ENCODE measurements at places on chromosomes 7 and 10.

GRCh38 chr7:55521512-55521911 is 50.8 kb downstream of the VOPP1 start:
- no peak for DNase-seq

- DNase-seq: peak; percentile 77
Measured at GRCh38 chr10:34808801-34809745, 6.0 kb downstream of the PARD3 start.

- DNase-seq: no peak
Measured at GRCh38 chr10:44788147-44789129, 122.7 kb upstream of the TMEM72 start.

DNA sequence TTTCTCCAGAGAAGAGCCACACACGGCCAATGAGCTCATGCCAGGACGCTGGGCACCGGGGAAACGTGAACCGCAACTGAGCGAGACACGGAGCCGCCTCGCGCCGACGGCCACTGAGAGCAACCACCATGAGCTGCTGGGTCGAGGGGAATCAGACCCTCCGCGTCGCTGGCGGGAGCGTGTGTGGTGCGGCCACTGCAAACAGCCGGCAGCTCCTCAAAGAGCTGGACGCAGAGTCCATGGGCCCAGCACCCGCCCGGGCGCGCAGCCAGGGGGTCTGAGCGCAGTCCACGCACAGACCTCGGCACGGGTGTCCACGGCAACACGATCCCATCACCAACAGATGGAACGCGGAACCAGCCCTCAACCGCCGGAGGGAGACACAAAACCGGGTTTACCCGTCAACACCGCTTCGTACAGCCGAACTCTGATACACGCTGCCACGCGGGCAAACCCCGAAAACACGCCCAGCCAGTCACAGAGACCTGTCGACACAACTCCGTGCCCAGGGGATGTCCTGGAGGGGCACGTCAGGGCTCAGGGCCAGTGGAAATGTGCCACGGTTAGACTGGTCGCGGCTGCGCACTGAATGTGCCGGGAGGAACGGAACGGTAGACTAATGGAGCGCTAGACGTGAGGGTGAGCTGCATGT is 147.1 kb downstream of the ELFN1 start:
- DNase-seq: no peak

DNA sequence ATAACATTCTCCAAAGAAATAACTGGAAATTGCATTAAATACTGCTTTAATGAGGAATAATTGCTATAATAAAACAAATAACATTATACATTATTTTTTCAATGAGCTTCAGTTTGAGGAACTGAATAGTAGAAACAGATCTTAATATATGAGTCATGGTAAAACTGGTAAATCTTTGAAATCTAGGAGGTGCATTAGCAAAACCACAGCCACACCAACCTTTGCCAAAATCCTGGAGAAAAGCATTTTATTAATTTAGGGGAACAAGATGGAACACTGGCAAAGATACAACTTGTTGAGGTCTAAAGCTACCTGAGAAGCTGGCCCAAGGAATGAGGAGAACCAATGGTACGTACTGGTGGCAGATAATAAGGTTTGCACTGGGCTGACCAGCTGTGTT is 5.4 kb upstream of the ASL start:
- DNase-seq: no peak

- DNase-seq: no peak
Measured at GRCh38 chr7:143049362-143049761, 2.8 kb upstream of the OR6V1 start.

GRCh38 chr7:30048582-30048981 is 20.4 kb downstream of the PLEKHA8 start:
- no peak for DNase-seq

DNA sequence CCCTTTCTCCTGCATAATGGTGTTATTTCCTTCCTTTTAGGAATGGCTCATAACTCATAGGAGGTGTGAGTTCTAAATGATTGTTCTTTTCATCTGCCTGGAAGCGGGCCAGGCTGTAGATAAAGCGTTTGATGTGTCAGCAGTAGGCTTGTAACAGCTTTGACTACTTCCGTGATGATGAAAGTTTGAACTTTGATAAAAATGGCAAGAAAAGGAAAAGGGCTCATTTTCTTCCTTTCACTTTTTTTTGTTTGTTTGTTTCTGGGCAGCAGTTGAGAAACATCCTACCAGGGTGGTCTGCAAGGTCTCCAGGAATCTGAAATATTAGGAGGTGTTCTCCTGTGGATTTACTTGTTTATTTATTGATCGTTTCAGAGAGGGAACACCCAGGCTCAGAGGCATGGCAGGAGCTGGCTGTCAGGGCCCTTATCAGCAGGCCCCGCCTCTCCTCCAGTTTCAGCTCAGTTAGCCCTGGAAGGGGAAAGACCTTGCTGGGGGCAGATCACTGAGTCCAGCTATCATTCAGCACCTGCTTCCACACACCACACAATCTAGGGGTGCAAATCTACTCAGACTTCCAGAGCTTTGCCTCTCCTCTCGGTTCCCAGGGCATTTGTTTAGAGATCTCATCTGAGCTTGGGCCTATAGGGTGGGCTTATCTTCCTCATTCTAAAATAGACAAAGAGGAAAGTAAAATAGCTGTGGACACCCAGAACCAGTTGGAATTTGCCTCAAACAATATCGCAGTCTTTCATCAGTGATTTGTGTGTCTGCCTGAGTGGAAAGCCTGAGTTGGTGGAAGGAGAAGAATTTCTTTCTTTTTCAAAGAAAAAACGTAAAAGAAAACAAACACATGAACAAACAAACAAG is 130.9 kb downstream of the BMPER start:
- no peak for DNase-seq
